ENCODE measurements at places on chromosomes 6 and 20. TPM values are rescaled to one million over a fixed set of nuclear protein-coding genes. Genes with fewer than 3 reads are reported as not detected.
A peak's percentile ranks its signal among the peaks of the same experiment; 100 is the strongest.

RSPO3 gene
- 26.7 TPM for polyA plus RNA-seq

FERMT1 gene
- 5.4 TPM for polyA plus RNA-seq

OR2H2 gene
- polyA plus RNA-seq = 0.20 TPM

GRCh38 chr20:51596668-51597388 is 54.3 kb upstream of the NFATC2 start:
- no peak for DNase-seq

- DNase-seq = no peak
These were observed 747.2 kb downstream of the KHDRBS2 start for GRCh38 chr6:61538801-61539200.

- no peak for DNase-seq
These were observed 46.3 kb downstream of the FAM83B start for GRCh38 chr6:54892831-54893230.

DNA sequence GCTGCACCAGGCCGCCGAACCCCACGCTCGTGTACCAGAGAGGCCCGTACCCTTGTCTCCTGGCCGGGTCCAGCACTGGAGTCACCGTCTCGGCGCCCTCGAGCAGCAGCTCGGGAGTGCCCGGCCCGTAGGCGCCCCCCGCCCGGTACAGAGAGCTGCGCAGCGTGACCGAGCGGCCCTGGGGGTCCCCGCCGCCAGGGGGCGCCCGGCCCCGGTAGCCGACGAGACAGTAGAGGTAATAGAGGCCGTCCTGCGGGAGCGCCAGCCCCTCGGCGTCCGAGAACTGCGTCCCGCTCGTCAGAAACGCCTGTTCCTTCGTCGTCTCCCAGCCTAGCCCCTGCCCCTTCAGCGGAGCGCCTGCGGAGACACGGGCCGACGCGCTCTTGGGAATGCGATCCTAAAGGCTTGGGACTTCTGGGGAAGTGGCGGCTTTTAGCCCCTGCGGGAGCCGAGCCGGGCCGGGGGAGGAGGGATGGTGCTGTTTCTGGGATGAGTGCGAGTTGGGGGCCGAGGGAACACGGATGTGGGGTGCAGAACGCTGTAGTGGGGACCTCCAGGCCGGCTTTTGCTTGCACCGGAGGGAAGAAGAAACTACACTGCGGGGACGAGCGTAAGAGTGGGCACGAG is 1.3 kb downstream of the LTB start:
- DNase-seq = peak; percentile 85

- no peak for DNase-seq
These were observed 722.0 kb upstream of the FLRT3 start for GRCh38 chr20:15059438-15059837.

GRCh38 chr20:878511-879307 is 37.4 kb downstream of the ANGPT4 start:
- peak; percentile 67 for DNase-seq

DNA sequence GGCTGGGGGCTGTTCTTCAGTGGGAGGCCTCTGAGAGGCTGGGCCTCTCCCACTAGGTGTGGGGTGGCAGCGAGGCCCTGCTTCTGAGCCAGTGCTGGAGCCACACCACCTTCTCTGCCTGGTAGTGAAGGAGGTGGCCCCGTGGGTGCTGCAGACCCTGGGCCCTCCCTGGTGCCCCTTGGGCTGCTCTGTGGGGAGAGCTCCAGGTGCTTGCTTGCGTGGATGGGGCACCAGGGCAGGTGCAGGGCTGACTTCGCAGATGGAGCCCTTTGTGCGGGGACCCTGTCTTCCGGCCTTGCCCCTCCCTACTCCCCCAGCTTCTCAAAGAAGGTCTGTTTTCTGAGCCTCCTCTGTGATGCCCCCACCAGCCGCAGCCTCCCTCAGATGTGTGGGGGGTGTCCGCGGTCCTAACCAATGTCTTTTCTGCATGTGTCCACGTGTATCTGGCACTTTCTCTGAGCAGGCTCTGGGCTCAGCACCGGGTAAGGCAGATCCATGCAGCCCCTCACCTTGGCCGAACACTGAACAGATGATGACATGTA is 17.2 kb upstream of the MYT1 start:
- no peak for DNase-seq

DNA sequence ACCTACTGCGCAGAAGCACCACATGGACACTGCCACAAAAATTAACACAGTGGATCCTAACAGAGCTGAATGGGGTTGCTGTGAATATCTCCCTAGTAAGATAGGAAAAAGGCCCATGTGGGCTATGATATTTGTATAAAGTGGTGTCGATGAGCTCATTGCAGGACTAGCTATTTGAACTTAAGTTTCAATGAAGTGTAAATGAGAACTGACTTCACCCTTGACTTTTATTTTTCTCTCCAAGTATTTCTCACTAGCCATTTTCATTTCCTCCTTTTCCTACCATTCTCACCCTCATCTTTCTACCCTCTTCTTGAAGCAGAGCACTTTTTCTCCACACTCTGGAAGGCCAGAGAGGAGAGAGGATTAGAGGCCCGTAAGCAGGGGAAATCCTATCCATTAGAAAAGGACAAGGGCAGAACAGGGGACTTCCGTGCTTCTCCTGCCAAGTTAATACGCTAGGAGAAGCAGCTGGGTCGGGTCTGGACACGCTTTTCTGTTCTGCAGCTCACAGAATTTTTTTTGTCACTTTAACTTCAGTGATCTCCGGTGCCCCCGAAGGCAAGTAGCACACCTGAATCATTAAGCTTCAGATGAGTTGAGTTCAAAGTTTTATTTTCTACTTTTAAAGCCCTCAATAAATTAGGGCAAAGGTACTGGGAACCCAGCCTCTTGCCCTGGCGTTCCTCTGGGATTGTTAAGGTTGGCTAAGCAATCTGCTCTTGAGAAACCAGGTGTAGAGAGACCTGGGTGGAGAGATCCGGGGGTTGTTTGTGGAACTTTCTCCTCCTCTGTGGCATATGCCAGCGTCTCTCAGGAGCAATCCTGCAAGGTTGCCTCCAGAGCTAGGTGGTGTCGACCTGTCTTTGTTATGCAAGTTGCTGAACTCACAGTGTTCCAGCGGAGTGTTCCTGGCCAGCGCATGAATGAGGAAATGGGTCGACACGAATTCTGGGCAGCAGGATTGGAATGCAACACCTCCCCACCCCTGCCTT is 56.2 kb upstream of the ARID1B start:
- peak; percentile 55 for DNase-seq

- no peak for DNase-seq
These were observed 41.1 kb downstream of the DLL1 start for GRCh38 chr6:170249817-170250216.

- DNase-seq = no peak
These were observed 58.7 kb downstream of the VEGFA start for GRCh38 chr6:43828711-43829110.

DNA sequence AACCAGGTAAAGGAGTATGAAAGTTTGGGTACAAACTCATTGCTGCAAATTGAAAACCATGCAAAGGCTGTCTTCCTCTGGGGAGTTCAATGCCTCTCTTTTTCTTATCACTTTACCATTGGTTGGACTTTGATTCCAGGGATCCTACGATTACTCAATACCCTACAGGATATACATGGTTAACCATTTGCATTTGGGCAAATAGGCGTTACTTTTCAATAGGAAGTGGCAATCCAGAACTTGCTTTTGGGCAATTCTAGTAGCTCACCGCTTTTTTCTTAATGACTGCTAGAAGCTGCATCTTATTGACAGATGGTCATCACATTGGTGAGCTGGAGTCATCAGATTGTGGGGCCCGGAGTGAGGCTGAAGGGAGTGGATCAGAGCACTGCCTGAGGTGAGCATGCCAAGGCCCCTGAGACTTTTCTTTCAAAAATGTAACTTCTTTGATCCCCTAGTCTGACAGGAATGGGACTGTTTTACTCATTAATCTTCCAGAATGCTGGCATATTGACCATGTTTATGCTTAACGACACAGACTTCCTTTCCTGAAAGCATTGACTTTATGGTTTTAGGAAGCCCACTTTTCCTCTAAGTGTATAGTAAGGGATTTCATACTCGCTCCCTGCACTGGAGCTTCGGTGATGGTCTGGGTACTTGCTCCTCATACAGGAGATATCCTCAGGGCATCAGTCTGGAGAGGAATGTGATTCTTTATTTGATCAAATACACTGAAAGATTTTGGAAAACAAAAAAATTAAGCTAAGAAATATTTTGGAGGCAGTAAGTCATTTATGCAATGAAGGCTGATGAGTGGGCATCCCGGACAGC is at the start of gene CCR6:
TSS of gene CCR6 (plus strand) at position 270 of the 831 bp plus-strand sequence. CDS start 13,039 bp downstream, outside the sequence.
- DNase-seq = no peak

GRCh38 chr20:17602493-17602892 is 32.6 kb downstream of the DSTN start:
- no peak for DNase-seq

GRCh38 chr20:40506537-40506939 is 182.5 kb downstream of the MAFB start:
- no peak for DNase-seq

- DNase-seq = no peak
These were observed 16.8 kb upstream of the TAAR1 start for GRCh38 chr6:132675749-132676148.

Data from left kidney (tissue), 8 donors.